T-helper 17 cell (primary cell): ENCODE measurements at places on chromosomes 13 and 19.

DNA sequence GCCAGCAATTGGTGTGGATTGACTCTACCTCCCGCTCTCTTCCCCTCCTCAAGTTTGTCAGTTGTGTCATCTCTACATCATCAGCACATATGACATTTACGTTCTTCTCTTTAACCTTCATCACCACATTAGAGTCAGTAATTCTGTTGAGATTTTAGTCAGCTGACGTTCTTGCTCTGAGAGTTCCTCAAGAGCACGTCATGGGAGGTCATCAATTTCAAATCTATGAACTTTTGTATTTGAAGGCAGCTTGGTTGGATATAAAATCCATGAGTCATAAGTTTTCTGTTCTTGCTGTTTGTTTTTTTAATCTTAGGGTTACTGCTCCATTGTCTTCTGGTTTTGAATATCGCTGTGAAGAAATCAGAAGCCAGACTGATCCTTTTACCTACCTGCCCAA is 21.8 kb upstream of the ARGLU1 start:
- no peak for DNase-seq

DNA sequence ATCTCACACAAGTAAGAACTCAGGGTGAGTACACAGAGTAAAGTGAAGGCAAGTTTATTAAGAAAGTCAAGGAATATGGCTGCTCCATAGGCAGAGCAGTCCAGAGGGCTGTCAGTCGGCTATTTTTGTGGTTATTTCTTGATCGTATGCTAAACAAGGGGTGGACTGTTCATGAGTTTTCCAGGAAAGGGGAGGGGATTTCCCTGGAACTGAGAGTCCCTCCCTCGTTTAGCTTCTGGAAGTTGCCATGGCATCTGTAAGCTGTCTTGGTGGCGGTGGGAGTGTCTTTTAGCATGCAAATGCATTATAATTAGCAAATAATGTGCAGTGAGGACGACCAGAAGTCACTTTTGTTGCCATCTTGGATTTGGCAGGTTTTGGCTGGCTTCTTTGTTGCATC is 5.8 kb upstream of the VSTM1 start:
- DNase-seq: no peak

DNA sequence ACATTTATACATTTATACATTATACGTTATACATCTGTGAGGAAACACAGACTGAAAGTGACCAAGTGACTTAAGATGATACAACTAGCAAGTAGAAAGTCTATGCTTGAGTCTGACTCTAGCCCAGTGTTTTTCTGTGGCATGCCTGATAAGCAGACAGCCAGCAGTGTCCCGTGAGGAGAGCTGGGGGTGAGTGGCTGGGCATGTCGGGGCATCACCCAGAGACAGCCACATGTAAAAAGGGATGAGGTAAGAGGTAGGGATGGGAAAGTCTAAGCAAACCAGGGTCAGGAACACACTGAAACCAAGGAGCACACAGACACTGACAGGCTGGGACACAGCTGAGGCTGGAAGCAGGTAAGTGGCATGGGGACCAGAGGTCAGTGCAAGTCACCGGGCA is 333.2 kb downstream of the FOXO1 start:
- no peak for DNase-seq

- no peak for DNase-seq
These were observed 120.6 kb upstream of the MLNR start for GRCh38 chr13:49099513-49099877.
